ENCODE measurements at places on chromosomes 13 and 19. TPM values are rescaled to one million over a fixed set of nuclear protein-coding genes. Genes with fewer than 3 reads are reported as not detected.

DNA sequence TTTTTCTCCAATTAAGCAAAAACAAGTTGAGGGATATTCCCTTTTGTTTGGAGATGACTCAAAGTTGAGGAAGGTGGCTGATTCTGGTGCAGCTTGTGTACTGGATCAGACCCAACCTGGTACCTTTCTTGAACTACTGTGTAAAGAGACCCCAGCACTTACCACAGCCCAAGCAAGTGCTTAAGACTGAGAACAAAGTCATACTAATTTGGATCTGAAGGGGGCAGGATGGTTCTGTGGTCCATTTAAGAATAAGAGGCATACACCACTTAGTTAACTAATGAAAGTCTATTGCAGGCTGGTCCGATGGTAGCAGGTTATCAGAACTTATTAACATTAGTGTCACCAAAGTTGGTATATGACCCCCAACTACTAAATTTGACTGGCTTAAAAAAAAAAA, 6.3 kb downstream of the THSD1 start:
- no peak overlapping the region for H3K27ac ChIP-seq
- no peak for DNase-seq
- no peaks in the 10 kb centered on the region for H3K36me3 ChIP-seq
- H3K4me1 ChIP-seq = peaks cover 7% of the 10 kb centered on the region

DNA sequence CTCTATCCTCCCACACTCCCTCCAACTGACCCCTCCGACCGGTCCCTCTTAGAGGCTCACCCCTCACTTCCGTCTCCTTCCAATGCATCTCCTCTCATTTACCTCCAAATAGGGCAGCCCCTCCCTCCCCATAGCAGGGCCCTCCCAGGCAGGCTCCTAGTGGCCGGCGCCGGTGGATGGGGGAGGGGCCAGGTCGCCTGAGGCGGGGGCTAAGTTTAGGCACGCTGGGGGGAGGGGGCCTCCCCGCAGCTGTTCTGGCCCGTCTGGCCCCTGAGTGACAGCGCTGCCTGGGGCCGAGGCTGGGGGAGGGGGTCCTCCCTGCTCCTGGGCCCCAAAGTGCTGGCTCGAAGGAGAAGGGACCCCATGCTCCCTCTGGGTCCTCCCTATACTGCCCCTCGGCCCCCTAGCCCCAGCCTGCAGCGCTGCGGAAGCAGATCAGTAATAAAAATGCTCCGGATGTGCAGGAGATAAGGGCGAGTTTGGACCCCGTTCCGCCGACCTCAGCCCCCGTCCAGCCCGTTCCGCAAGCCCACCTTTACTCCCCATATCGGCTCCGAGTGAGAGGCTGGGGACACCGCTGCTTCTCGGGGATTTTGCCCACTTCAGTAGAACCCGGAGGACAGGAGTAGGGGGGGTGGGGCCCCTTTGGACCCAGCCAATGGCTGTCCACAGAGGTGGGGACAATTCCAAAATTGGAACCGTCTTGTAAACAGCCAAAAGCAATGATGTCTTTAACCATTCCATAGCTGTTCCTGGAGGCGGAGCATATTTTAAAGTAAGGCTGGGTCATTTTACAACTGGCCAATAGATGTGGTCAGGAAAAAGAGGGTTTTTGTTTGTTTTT, 4.0 kb downstream of the RTN2 start:
- H3K4me3 ChIP-seq = peak overlapping the region; percentile 40
- H3K27me3 ChIP-seq = peaks cover 19% of the 10 kb centered on the region
- peaks cover 22% of the 10 kb centered on the region for H3K4me1 ChIP-seq
- no peak for DNase-seq
- no peaks in the 10 kb centered on the region for H3K36me3 ChIP-seq
- H3K27ac ChIP-seq = no peak overlapping the region

- no peak within 1 kb of the TSS for H3K27ac ChIP-seq
- peaks cover 54% of the 10 kb centered on the region for H3K27me3 ChIP-seq
- H3K36me3 ChIP-seq = peaks cover 3% of the 10 kb centered on the region
Observed at GRCh38 chr13:98752467-98753290, at the start of gene SLC15A1. Gene SLC15A1, minus strand, starts transcription at chr13:98752672. Its CDS starts 74 bp downstream, at chr13:98752598.

DNA sequence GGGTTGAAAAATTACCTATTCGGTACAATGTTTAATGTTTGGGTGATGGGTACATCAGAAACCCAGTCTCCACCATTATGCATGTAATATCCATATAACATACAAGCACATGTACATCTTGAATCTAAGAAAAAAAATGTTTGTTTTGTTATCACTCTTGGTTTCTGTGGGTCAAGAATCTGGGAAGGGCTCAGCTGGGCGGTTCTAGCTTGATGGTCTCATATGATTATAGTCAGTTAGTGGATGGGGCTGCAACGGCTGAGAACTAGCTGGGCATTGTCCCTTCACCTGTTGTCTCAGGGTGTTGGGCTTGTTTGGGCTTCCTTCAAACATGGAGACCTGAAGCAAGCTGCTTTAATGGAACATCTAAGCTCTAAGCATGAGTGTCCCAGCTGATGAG, 4.7 kb downstream of the ADGRE3 start:
- H3K27me3 ChIP-seq = peaks cover 23% of the 10 kb centered on the region
- peaks cover 6% of the 10 kb centered on the region for H3K36me3 ChIP-seq
- peaks cover 5% of the 10 kb centered on the region for H3K4me1 ChIP-seq
- H3K27ac ChIP-seq = no peak overlapping the region
- no peak overlapping the region for H3K4me3 ChIP-seq

GRCh38 chr13:73583331-73583730, 524.5 kb downstream of the KLF5 start:
- H3K4me3 ChIP-seq = no peak overlapping the region
- H3K27ac ChIP-seq = no peak overlapping the region
- no peak for DNase-seq
- no peaks in the 10 kb centered on the region for H3K36me3 ChIP-seq

DNA sequence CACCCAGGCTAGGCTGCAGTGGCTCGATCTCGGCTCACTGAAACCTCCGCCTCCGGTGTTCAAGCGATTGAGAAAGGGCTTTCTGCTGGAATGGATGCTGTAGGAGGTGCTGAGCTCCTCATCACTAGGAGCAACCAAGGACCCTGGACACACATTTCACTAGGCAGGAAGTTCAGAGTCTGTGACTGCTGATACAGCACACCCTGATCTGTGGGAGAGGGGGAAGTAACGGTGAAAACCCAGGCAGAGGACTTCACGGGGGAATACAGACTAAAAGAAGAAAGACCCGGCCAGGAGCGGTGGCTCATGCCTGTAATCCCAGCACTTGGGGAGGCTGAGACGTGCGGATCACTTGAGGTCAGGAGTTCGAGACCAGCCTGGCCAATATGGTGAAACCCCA, 11.9 kb upstream of the NOTCH3 start:
- H3K36me3 ChIP-seq = no peaks in the 10 kb centered on the region
- no peaks in the 10 kb centered on the region for H3K4me1 ChIP-seq
- DNase-seq = no peak

DNA sequence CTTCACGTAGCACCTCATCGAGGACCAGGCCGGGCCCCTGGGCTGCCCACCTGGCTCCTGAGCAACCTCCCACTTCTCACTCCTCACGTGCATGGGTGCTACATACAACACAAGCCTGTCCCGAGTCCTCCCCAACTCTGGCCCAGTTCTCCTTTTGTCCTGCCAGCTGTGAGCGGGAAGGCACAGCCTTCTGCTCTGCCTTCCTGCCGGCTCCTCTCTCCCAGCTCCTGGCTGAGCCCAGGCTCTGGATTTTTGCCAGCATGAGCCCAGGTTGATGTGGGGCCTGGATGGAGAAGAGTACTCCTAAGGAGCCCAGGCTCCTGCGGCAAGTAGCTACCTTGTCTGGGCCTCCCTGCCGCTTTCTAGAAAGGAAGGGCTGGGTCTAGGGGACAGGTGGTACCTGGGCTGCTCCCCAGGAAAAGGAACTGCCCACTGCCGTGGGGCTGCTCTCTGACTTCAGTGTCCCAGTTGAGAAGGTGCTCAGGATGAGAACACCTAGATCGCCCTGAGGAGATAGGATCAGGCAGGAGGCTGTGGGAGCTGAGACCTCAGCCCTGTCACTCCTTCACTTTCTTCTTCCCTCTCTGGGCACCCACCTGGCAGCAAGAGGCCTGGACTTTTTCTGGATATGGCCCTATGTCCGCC, 23.6 kb downstream of the LYL1 start:
- no peak for DNase-seq
- no peak overlapping the region for H3K27ac ChIP-seq
- H3K27me3 ChIP-seq = no peaks in the 10 kb centered on the region
- H3K36me3 ChIP-seq = no peaks in the 10 kb centered on the region
- H3K4me3 ChIP-seq = no peak overlapping the region

GRCh38 chr19:1173159-1173844, 766 bp downstream of the SBNO2 start:
- H3K4me3 ChIP-seq = peak overlapping the region; percentile 87
- H3K36me3 ChIP-seq = peaks cover 8% of the 10 kb centered on the region
- peaks cover 39% of the 10 kb centered on the region for H3K4me1 ChIP-seq

DNA sequence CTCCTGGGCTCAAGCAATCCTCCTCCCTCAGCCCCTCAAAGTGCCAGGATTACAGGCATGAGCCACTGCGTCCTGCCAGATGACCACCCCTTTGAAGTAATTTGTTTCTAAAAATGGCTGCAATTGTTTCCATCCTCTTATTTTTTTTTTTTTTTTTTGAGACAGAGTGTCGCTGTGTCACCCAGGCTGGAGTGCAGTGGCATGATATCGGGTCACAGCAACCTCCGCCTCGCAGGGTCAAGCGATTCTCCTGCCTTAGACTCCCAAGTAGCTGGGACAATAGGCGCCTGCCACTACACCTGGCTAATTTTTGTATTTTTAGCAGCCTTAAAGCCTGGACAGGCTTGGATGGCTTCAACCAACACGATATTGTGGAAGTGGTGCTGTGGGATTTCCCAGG, 22.3 kb upstream of the DPP9 start:
- no peak overlapping the region for H3K4me3 ChIP-seq
- no peak for DNase-seq
- no peak overlapping the region for H3K27ac ChIP-seq
- peaks cover 26% of the 10 kb centered on the region for H3K27me3 ChIP-seq
- no peaks in the 10 kb centered on the region for H3K36me3 ChIP-seq

- no peak within 1 kb of the TSS for H3K4me3 ChIP-seq
- no peak within 1 kb of the TSS for H3K27ac ChIP-seq
- DNase-seq = no peak
- H3K4me1 ChIP-seq = no peaks in the 10 kb centered on the region
Observed at GRCh38 chr13:77535448-77535847, at the start of gene SCEL. Gene SCEL, plus strand, starts transcription at chr13:77535706. Its CDS starts 20,170 bp downstream, at chr13:77555876.

- H3K4me3 ChIP-seq = peak overlapping the region; percentile 68
- peaks cover 39% of the 10 kb centered on the region for H3K4me1 ChIP-seq
- no peaks in the 10 kb centered on the region for H3K36me3 ChIP-seq
- peak; percentile 71 for DNase-seq
- H3K27ac ChIP-seq = no peak overlapping the region
- H3K27me3 ChIP-seq = peaks cover 55% of the 10 kb centered on the region
Observed at GRCh38 chr19:10295305-10295846, 5.6 kb downstream of the ICAM5 start.

DNA sequence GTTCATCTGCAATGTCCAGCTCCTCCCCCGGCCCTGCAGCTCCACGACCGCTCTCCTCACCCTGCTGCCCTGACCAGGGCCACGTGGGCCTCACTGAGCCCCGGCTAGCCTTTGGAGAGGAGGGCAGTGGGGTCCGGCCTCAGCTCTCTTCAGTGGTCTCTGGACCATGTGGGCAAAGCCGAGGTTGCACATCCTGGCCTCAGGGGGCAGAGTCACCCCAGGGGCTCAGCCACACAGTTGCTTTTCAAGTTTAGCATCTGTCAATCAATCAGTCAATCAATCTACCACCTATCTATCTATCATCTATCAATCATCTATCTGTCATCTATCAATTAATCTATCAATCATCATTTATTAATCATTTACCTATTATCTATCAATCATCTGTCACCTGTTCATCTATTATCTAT, 3.0 kb upstream of the DIRAS1 start:
- no peak overlapping the region for H3K4me3 ChIP-seq
- no peaks in the 10 kb centered on the region for H3K36me3 ChIP-seq
- peaks cover 3% of the 10 kb centered on the region for H3K4me1 ChIP-seq
- peaks cover 30% of the 10 kb centered on the region for H3K27me3 ChIP-seq

- no peaks in the 10 kb centered on the region for H3K36me3 ChIP-seq
- no peak for DNase-seq
- peaks cover 28% of the 10 kb centered on the region for H3K4me1 ChIP-seq
- no peak overlapping the region for H3K27ac ChIP-seq
- peak overlapping the region; percentile 31 for H3K4me3 ChIP-seq
Observed at GRCh38 chr19:2488942-2489731, 13.2 kb downstream of the GADD45B start.

- peaks cover 29% of the 10 kb centered on the region for H3K4me1 ChIP-seq
- H3K4me3 ChIP-seq = peak overlapping the region; percentile 60
- no peak overlapping the region for H3K27ac ChIP-seq
- H3K36me3 ChIP-seq = peaks cover 25% of the 10 kb centered on the region
- H3K27me3 ChIP-seq = peaks cover 30% of the 10 kb centered on the region
Observed at GRCh38 chr19:1445185-1445931, 4.6 kb upstream of the APC2 start.

DNA sequence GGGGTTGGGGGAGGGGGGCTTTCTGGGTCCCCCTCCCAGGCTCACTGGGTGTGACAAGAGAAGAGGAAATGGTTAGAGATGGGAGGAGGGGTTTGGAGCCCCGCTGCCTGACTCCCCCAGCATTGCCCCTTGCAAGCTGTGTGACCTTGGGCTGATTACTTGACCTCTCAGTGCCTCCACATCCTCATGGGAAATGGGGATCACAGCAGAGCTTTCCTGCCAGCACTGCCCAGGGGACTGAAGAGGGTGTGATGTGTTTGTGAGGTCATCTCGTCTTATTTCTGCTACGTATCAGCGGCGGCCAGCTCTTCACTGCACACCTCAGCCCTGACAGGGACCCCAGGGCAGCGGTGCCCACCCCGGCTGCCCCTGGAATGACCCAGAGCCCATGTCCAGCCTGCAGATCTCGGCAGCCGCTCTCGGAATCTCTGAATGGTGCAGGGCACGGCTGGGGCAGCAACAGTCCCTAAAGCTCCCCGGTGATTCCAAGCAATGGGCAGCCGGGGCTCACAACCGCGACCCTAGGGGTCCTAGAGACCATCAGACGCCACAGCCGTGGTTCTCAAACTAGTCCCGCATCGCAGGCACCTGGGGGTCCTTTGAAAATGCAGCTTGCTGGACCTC, 8.4 kb downstream of the PNMA8B start:
- no peaks in the 10 kb centered on the region for H3K36me3 ChIP-seq
- no peak overlapping the region for H3K27ac ChIP-seq

- peaks cover 2% of the 10 kb centered on the region for H3K36me3 ChIP-seq
- no peak within 1 kb of the TSS for H3K27ac ChIP-seq
- H3K27me3 ChIP-seq = peaks cover 79% of the 10 kb centered on the region
- peaks cover 32% of the 10 kb centered on the region for H3K4me1 ChIP-seq
- H3K4me3 ChIP-seq = peak within 1 kb of the TSS; percentile 72
- DNase-seq = peak; percentile 73
Observed at GRCh38 chr13:27792393-27793218, at the start of gene GSX1. Gene GSX1, plus strand, starts transcription at chr13:27792483. Its CDS starts 208 bp downstream, at chr13:27792691.

GFY gene
- total RNA-seq = not detected

WDR87 gene
- total RNA-seq = not detected

NKPD1 gene
- 0.16 TPM for total RNA-seq

CERS1 gene
- 0.36 TPM for total RNA-seq

TUBA3C gene
- total RNA-seq = not detected

LCP1 gene
- 1,019 TPM for total RNA-seq

SHISA7 gene
- total RNA-seq = not detected

DAND5 gene
- total RNA-seq = not detected
